ENCODE measurements at places on chromosomes 4 and X. TPM values are rescaled to one million over a fixed set of nuclear protein-coding genes. Genes with fewer than 3 reads are reported as not detected.

Gene CHRNA9
- total RNA-seq = not detected

DNA sequence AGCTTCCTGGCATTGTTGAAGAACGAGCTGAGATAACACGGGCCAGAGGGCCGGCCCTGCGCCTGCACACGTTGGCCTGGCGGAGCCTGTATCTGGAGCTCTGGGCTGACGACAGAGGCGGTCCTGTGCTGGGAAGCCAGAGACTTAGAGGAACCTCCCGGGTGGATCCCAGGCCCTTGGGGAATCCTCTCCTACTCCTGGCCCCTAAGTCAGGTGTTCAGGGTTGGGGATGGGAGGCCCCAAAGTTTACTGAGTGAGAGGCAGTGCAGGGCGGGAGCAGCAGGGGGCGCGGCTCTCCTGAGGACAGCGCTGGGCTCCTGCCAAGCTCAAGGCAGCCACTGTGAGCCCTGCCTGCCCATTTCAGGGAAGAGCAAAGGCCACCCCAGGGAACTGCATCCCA, 2.5 kb upstream of the HTRA3 start:
- no peak overlapping the region for H3K27ac ChIP-seq
- peaks cover 5% of the 10 kb centered on the region for H3K27me3 ChIP-seq
- peak; percentile 34 for DNase-seq
- H3K36me3 ChIP-seq = no peaks in the 10 kb centered on the region

DNA sequence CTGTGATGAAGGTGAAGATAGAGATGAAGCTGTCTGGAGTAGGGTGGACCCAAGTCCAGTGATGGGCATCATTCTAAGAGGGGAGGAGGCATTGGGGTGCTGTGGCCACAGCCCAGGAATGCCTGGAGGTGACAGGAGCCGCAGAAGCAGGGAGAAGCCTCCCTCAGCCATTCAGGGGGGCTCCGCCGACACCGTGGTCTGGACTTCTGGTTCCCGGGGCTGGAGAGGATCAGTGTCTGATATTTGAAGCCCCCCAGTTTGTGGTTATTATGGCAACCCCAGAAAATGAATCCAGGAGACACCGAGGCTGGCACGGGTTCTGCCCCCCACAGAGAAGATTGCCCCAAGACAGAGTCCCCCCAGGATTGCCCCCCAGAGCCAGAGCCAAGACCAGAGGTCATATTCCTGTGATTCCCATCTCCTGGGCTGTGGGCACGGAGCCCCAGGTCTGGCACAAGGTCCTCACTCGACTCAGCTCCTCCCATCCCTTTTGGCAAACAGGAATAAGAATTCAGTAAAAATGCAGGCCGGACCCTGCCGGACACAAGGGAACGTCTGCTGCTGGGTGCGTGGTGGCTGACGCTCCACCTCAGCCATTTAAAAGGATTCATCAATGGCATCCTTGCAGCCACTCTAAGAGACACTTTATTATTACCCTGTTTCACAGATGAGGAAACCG, 116.6 kb downstream of the CPZ start:
- no peak overlapping the region for H3K4me3 ChIP-seq
- H3K27me3 ChIP-seq = no peaks in the 10 kb centered on the region
- no peaks in the 10 kb centered on the region for H3K4me1 ChIP-seq
- DNase-seq = peak; percentile 3
- no peak overlapping the region for H3K27ac ChIP-seq

Gene BMP3
- 0.03 TPM for total RNA-seq

DNA sequence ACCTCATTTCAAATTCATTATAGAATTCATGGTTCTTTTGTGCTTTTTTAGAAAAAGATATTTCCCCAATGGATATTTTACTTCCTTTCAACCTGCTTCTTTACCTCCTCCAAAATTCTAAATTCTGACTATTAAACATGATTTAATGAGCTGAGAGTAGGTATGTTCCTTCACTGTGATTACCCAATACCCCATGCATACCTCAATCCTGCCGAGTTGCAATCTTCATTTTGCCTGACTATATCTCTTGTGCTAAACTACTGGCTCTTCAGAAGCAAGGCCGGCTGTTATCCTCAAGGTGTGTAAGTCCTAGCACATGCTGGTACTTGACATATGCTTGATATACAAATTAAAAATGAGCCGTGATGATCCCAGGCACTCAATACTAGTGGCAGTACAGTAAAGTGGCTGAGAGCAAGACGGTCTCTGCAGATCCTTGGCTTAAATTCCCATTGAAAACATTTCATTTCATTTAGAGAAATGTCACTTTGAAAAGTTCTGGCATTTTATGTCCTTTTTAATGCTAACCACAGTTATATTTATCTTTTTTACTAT, 320.4 kb downstream of the KCNIP4 start:
- no peaks in the 10 kb centered on the region for H3K4me1 ChIP-seq
- H3K36me3 ChIP-seq = no peaks in the 10 kb centered on the region
- DNase-seq = no peak
- no peaks in the 10 kb centered on the region for H3K27me3 ChIP-seq
- H3K4me3 ChIP-seq = no peak overlapping the region

GRCh38 chr4:108893468-108893867, 130.6 kb upstream of the ETNPPL start:
- peaks cover under 1% of the 10 kb centered on the region for H3K4me1 ChIP-seq
- H3K4me3 ChIP-seq = no peak overlapping the region
- DNase-seq = no peak
- no peaks in the 10 kb centered on the region for H3K27me3 ChIP-seq
- H3K36me3 ChIP-seq = no peaks in the 10 kb centered on the region
- no peak overlapping the region for H3K27ac ChIP-seq

GRCh38 chrX:70494441-70494840, 49.8 kb downstream of the DLG3 start:
- no peak for DNase-seq
- no peak overlapping the region for H3K27ac ChIP-seq
- no peak overlapping the region for H3K4me3 ChIP-seq

Gene ADH1C
- not detected for total RNA-seq

DNA sequence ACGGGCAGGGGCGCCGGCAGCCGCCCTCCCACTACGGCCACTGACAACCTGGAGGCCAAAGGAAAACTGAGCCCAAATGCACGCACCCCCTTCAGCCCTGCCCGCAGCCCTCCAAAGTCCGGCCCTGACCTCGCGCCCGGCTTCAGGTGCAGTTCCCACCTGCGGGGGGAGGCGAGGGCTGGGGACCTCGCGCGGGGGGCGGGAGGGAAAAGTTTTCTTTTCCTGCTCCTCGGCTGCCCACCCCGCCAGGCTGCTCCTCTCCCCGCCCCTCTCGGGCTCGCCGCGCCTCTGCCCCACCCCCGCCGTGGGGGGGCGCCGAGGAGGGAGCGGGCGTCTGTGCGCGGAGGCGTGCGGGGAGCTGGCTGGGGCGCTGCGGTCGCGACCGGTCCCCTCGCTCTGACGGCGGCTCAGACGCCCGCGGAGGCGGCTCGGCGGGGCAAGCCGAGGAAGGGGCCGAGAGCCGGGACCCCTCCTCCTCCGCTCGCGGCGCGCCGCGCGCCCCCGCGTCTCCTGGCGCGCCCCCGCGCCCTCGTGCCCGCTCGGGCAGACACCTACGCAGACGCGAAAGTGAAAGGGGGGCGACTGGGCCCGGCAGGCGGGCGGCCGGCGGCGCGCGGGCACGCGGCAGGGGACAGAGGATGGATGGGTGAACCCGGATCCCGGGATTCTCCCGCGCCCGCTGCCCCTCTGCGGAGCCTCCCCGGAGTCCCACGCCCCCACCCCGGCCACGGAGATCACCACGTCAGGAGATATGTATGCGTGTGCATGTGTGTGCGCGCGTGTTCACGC, 3.1 kb upstream of the NR3C2 start:
- H3K4me1 ChIP-seq = peaks cover 31% of the 10 kb centered on the region
- H3K27me3 ChIP-seq = peaks cover 82% of the 10 kb centered on the region
- no peak overlapping the region for H3K27ac ChIP-seq
- no peak for DNase-seq

Gene MAMLD1
- 3.7 TPM for total RNA-seq

GRCh38 chr4:122313006-122313646, 65.7 kb upstream of the ADAD1 start:
- peaks cover 13% of the 10 kb centered on the region for H3K36me3 ChIP-seq
- no peaks in the 10 kb centered on the region for H3K27me3 ChIP-seq
- no peaks in the 10 kb centered on the region for H3K4me1 ChIP-seq
- H3K4me3 ChIP-seq = no peak overlapping the region

- H3K4me3 ChIP-seq = no peak overlapping the region
- H3K4me1 ChIP-seq = no peaks in the 10 kb centered on the region
- H3K27me3 ChIP-seq = no peaks in the 10 kb centered on the region
- no peaks in the 10 kb centered on the region for H3K36me3 ChIP-seq
- no peak overlapping the region for H3K27ac ChIP-seq
Measured at GRCh38 chrX:148698221-148698620, 197.8 kb downstream of the AFF2 start.

Gene ZNF157
- total RNA-seq = not detected

Gene RTL9
- 0.11 TPM for total RNA-seq

- no peaks in the 10 kb centered on the region for H3K27me3 ChIP-seq
- no peak overlapping the region for H3K27ac ChIP-seq
- H3K36me3 ChIP-seq = no peaks in the 10 kb centered on the region
- no peak overlapping the region for H3K4me3 ChIP-seq
Measured at GRCh38 chr4:71938776-71939175, 93.0 kb upstream of the NPFFR2 start.

DNA sequence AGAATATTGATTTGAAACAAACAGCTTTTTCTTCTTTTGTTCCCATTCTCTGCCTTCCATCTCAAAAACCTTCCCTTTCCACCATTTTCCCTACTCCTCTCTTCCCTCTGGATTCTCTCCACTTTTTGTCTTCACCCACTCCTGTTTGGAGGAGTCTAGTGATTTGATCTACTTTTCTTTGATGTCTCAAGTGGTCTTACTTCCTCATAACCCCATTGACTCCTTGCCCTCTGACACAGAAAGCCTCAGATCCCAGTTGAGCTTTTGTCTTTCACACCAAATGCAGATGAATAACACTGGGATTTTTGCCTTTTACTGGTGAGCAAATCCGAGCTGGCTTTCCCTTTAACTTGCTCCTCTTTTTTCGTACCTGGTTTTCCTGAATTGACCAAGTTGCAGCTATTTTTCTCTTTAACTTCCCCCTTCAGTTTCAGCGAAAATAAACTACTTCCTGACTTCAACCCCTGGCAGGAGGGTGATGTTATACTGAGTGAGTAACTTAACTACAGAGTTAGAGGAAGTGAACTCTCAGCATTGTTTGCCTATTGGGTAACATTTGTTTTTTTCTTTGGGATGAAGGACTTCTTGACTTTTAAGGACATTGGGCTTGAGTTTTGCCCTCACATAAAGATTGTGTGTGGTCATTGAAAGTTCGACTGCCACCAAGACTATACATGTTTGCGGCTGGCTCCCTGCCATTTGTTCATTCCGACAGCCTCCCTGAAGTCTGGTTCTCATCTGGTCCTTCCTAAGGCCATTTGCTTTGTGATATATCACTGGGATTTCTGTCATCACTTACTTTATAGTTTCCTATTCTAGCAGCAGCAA, 392.8 kb upstream of the NR3C2 start:
- DNase-seq = no peak
- no peaks in the 10 kb centered on the region for H3K36me3 ChIP-seq
- H3K4me1 ChIP-seq = no peaks in the 10 kb centered on the region
- no peaks in the 10 kb centered on the region for H3K27me3 ChIP-seq
- no peak overlapping the region for H3K27ac ChIP-seq

- H3K36me3 ChIP-seq = no peaks in the 10 kb centered on the region
- H3K27ac ChIP-seq = no peak overlapping the region
- no peak overlapping the region for H3K4me3 ChIP-seq
- peaks cover 13% of the 10 kb centered on the region for H3K4me1 ChIP-seq
- no peaks in the 10 kb centered on the region for H3K27me3 ChIP-seq
Measured at GRCh38 chr4:53732661-53733060, 141.4 kb upstream of the LNX1 start.

Gene ACE2
- not detected for total RNA-seq

- no peaks in the 10 kb centered on the region for H3K36me3 ChIP-seq
- H3K4me3 ChIP-seq = no peak overlapping the region
- DNase-seq = no peak
- H3K27ac ChIP-seq = no peak overlapping the region
Measured at GRCh38 chr4:103478210-103478609, 241.6 kb downstream of the TACR3 start.

DNA sequence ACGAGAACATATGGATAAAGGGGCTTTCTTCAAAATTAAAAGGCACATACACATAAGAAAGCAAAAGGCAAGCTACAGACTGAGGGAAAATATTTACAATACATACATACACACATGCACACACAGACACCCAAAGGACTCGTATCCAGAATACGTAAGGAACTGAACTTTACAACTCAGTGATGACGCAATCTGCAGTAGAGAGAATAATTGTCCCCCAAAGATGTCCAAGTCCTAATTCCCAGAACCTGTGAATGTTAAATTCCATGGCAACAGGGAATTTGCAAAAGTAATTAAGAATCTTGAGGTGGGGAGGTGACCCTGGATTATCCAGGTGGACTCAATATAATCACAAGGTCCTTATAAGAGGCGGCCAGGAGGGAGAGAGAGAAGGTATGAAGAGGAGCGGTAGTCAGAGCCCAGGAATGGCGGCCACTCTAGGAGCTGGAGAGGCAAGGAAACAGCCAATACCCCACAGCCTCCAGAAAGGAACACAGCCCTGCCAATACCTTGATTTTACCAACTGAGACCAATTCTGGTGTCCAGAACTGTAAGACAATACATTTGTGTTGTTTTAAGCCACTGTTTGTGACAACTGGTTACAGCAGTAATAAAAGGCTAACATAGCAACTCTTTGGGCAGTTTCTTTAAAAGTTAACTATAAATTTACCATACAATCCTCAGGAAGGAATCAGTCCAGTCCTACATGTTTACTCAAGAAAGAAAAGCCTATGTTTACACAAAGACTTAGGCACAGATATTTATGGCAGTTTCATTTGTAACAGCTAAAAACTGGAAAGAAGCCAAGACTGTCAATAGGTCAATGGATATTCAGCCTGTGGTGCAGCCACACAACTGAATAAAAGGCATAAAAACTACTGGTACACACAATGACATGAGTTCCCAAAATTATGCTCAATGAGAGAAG, 27.3 kb upstream of the STS start:
- no peak overlapping the region for H3K4me3 ChIP-seq
- no peaks in the 10 kb centered on the region for H3K27me3 ChIP-seq
- H3K4me1 ChIP-seq = peaks cover 22% of the 10 kb centered on the region
- peak; percentile 31 for DNase-seq
- H3K27ac ChIP-seq = peak overlapping the region; percentile 56

DNA sequence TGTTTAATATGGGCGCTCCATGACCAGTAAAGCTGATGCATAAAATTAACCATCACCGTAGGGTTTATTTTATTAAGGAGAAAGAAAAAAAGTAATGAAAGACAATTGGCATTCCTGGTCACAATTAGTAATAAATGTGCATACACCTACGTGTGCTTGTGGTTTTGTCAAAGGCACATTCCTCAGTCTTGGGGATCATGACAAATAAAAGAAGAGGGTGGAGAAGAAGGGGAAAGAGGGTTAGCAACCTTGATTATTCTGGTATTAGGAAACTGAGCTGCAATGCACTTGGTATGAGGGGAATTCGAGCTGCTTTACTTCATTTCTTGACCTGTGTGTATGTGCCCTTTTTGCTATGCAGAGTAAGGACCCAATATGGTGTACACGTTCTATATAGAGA, 1798.3 kb upstream of the PCDH7 start:
- DNase-seq = no peak
- H3K27me3 ChIP-seq = no peaks in the 10 kb centered on the region
- H3K4me1 ChIP-seq = no peaks in the 10 kb centered on the region
- H3K27ac ChIP-seq = no peak overlapping the region
- H3K4me3 ChIP-seq = no peak overlapping the region
